ENCODE measurements at places on chromosomes 16 and 17. TPM values are rescaled to one million over a fixed set of nuclear protein-coding genes. Genes with fewer than 3 reads are reported as not detected.

The C16orf95 gene
- total RNA-seq = 6.5 TPM

The TOM1L2 gene
- total RNA-seq = 26.9 TPM

The KRTAP9-8 gene
- total RNA-seq = not detected

The EFCAB5 gene
- total RNA-seq = 0.26 TPM

The TBC1D3G gene
- not detected for total RNA-seq

The C17orf78 gene
- not detected for total RNA-seq

The NPIPB12 gene
- 72.6 TPM for total RNA-seq

The SSTR5 gene
- total RNA-seq = not detected

The CCL13 gene
- not detected for total RNA-seq

The TEX19 gene
- 0.26 TPM for total RNA-seq

The CES3 gene
- 2.5 TPM for total RNA-seq

The KRTAP4-3 gene
- total RNA-seq = not detected

Data from endothelial cell (in vitro differentiated cells).